ENCODE measurements at places on chromosomes 6 and 20. TPM values are rescaled to one million over a fixed set of nuclear protein-coding genes. Genes with fewer than 3 reads are reported as not detected.

DNA sequence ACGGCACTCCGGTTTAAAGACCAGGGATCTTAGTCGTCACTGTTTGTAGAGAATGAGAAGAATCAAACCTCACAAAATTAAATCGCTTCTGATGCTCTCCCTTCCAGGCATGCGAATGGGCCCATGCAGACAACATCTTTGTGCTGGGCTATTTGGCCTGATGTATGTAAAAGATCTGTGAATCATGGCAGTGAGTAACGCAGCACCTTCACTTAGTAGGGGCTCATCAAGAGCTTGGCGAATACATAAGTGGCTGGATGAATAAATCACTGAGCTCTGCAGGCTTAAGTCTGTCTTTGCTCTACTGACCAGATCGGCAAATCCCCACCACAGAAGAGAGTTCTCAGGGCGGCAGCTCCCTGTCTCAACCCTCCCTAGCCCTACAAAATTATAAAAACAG, 44.8 kb upstream of the AFDN start:
- DNase-seq, result no peak
- no peak overlapping the region for H3K27ac ChIP-seq
- H3K27me3 ChIP-seq, result 0 out of 2 replicates have a peak, but pooled peaks cover 3% of the 10 kb centered on the region
- H3K36me3 ChIP-seq, result no peaks in the 10 kb centered on the region
- peaks cover 10% of the 10 kb centered on the region for H3K4me1 ChIP-seq
- H3K4me3 ChIP-seq, result no peak overlapping the region

- no peak for DNase-seq
- no peak overlapping the region for H3K4me3 ChIP-seq
- no peaks in the 10 kb centered on the region for H3K36me3 ChIP-seq
- H3K27ac ChIP-seq, result no peak overlapping the region
- peaks cover 30% of the 10 kb centered on the region for H3K27me3 ChIP-seq
Measured at GRCh38 chr20:23547613-23548012, 20.7 kb downstream of the CST9L start.

The FAM210B gene
- total RNA-seq, result 21.4 TPM

DNA sequence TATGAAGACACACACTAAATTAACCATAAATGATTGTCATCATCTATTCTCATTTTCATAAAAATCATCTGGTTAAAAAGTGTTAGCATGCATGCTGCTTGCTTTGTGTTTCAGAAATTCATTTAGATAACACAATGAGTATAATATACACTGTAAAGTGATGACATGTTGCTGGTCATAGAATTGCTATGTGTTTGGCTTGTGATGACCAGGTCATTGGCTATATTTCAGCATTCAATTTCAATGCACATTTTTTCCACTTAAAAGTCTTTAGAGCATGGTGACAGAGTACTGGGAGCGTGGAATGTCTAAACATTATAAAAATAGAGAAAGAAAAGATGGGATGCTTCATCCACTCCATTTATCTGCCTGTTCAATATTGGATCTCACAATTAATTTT, 1291.1 kb upstream of the MAP3K7 start:
- H3K27me3 ChIP-seq, result no peaks in the 10 kb centered on the region
- H3K4me1 ChIP-seq, result no peaks in the 10 kb centered on the region
- H3K27ac ChIP-seq, result no peak overlapping the region

DNA sequence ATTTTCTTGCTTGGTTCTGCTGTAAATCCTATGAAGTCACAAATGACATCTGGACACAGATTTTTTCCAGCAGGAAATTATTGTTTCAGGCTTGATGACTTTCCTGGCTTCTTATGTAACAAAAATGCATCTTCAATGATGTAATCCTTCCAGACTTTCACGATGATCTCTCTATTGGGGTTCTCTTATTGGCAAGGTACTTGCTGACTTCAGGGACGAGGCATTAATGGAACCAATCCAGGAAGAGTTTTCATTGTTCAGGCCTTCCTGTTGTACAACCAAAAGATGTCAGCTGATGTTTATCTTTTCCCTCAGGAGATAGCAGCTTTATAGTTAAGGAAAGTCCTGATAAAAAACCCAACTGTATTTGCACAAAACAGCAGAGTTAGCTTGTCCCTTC, 118.5 kb upstream of the MMS22L start:
- H3K4me1 ChIP-seq, result no peaks in the 10 kb centered on the region
- no peak overlapping the region for H3K4me3 ChIP-seq
- H3K27ac ChIP-seq, result no peak overlapping the region
- no peaks in the 10 kb centered on the region for H3K27me3 ChIP-seq

- no peak overlapping the region for H3K4me3 ChIP-seq
- H3K36me3 ChIP-seq, result no peaks in the 10 kb centered on the region
- no peak overlapping the region for H3K27ac ChIP-seq
- H3K27me3 ChIP-seq, result no peaks in the 10 kb centered on the region
- no peaks in the 10 kb centered on the region for H3K4me1 ChIP-seq
Measured at GRCh38 chr6:89597988-89598387, 40.6 kb downstream of the LYRM2 start.

- H3K27ac ChIP-seq, result no peak overlapping the region
- no peaks in the 10 kb centered on the region for H3K27me3 ChIP-seq
Measured at GRCh38 chr6:74507649-74508048, 698.2 kb downstream of the COL12A1 start.

DNA sequence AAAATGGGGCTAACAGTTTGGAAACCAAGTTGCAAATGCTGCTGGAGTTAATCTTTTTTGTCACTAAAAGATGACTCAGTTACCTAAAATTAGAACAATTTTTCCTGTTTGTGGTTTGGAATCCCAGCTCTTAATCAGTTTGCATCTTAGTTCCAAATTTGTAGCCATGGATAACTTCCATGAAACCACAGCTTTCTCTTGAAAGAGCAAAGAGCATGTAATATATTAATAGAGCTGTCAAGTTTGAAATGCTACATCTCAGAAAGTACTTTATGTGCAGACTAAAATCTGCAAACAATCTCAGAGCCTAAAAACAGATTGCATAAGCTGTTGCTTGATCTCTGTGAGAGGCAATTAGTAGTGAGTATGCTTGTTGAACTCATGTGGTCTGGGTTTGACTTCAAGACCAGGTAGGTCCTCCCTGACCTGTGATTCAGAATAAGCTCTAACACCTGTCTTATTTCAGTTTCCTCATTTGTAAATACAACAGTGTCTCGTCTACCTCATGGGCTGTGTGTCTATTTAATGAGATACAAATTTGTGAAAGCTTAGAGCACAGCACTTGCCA, 23.5 kb downstream of the DHX35 start:
- H3K27ac ChIP-seq, result peak overlapping the region; percentile 80
- peaks cover 19% of the 10 kb centered on the region for H3K36me3 ChIP-seq
- peak overlapping the region; percentile 6 for H3K4me3 ChIP-seq

The FAXC gene
- 3.3 TPM for total RNA-seq

DNA sequence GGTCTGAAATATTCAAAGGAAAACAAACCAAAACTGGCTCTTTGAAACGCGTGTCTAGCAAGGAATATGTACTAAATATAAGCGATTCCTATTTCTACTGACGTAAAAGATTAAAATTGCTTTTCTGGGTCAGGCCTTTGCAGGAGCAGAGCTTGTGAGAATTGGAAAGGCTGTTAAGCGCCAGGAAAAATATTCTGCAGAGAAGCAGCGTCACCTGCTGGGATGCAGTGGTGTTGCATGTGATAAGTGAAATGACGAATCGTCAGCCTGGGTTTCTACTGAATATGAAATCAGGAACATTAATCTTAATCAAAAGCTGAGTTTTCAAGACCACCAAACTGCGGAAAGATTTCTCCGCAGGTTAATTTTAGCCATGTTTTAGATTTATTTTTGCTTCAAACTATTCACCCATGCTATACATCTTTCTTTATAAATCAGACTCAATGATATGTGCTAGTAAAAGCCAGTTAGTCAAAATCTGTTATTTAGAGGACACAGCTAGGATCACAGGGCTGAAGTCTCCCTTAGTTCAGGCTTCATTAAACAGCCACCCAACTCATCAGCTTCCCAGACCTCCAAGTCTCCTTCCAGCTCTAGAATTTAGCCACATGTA, 67.4 kb downstream of the ALDH8A1 start:
- no peaks in the 10 kb centered on the region for H3K27me3 ChIP-seq
- H3K4me3 ChIP-seq, result no peak overlapping the region
- no peaks in the 10 kb centered on the region for H3K4me1 ChIP-seq

DNA sequence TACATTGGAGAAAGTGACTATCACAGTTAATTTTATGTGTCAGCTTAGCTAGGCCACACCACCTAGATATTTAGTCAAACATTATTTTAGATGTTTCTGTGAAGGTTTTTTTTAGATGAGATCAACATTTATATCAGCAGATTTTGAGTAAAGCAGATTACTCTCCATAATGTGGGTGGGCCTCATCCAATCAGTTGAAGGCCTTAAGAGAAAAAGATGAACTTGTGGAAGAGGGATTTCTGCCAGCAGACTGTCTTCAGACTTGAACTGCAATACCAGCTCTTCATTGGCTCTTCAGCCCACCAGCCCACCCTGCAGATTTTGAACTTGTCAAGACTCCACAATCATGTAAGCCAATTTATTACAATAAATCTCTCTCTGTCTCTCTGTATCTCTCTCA, 25.1 kb upstream of the FBXO30 start:
- no peaks in the 10 kb centered on the region for H3K27me3 ChIP-seq
- DNase-seq, result no peak
- no peak overlapping the region for H3K27ac ChIP-seq
- no peak overlapping the region for H3K4me3 ChIP-seq

The BTBD9 gene
- 9.0 TPM for total RNA-seq

DNA sequence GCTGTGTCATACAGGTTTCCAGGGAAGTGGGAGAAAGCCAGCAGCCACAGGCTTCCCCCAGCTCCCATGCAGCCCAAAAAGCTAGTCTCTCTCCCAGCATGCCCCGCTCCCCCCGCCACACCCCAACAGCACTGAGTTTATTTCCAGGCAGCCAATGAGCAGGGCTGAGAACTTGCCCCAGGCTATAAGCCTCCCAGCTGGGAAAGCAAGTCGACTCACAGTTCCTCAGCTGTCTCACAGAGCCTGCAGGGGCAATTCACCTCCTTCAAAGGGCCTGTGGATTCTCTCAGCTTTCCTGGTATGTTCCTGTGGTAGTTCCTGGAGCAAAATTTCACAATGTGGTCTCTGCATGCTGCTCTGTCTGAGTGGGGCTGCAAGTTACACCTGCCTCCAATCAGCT, 34.2 kb downstream of the PAX1 start:
- no peak overlapping the region for H3K27ac ChIP-seq
- H3K36me3 ChIP-seq, result no peaks in the 10 kb centered on the region
- no peaks in the 10 kb centered on the region for H3K4me1 ChIP-seq

The NANP gene
- total RNA-seq, result 7.5 TPM

DNA sequence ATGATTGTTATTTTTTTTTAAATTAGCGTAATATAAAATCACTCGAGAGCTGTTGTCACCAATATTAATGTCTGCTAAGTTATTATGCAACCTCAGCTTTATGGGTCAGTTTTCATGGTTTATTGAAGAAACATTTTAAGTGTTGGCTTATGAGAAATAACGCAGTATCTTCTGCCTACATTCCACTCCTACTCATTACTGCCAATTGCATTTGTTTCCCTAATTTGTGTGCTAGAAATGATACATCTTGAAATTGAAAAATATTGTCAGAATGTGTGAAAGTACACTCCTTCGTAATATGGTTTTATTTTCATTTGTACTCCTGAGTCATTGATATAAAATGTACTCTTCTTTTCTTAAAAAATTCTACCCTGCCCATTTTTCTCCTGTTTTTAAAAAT, 333.3 kb upstream of the HSF2 start:
- no peaks in the 10 kb centered on the region for H3K36me3 ChIP-seq
- no peaks in the 10 kb centered on the region for H3K27me3 ChIP-seq
- no peak overlapping the region for H3K4me3 ChIP-seq
- no peak for DNase-seq
- H3K27ac ChIP-seq, result no peak overlapping the region

The HLA-C gene
- 305 TPM for total RNA-seq

DNA sequence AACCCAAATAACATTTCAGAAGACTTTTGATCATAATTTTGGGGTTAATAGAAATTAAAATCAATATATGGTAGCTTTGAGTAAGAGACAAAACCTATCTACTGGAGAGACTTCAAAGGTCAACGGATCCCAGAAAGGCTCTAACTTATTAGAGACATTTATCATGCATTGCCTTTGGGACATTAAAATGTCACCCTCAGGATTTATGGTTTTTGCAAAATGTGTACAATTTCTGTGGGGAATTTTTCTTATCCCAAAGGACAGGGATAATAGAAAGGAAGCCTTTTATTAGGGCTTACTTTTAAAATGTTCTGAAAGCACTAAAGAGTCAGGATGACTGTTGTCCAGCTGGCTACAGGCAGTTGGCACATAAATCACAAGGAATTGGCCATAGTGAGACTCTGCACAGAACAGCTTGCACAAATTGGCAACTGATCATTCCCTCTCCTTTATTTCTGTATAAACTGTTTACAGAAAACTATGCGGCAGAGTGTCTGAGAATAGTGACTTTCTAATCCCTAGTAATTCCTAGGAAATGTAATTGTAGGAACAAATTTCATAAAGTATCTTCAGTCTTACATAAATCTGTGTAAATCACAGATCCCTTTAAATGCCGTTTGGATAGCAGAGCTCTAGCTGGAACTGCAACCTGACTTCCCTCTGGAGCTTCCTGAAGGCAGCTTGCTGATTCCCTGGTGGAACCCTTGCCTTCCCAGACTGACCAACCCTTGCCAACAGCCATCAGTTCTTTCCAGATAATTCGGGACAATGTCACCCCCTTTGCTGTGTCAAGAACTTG, 201.1 kb upstream of the PREP start:
- no peaks in the 10 kb centered on the region for H3K27me3 ChIP-seq
- no peak overlapping the region for H3K4me3 ChIP-seq
- no peak overlapping the region for H3K27ac ChIP-seq

- H3K4me3 ChIP-seq, result no peak overlapping the region
- H3K36me3 ChIP-seq, result no peaks in the 10 kb centered on the region
- peak; percentile 75 for DNase-seq
- peak overlapping the region; percentile 54 for H3K27ac ChIP-seq
Measured at GRCh38 chr6:4008324-4009047, 70.5 kb downstream of the FAM217A start.

The EPPIN gene
- not detected for total RNA-seq

- H3K4me3 ChIP-seq, result no peak overlapping the region
- H3K27me3 ChIP-seq, result no peaks in the 10 kb centered on the region
- H3K36me3 ChIP-seq, result no peaks in the 10 kb centered on the region
- no peak overlapping the region for H3K27ac ChIP-seq
Measured at GRCh38 chr20:13259921-13260320, 38.8 kb downstream of the ISM1 start.

DNA sequence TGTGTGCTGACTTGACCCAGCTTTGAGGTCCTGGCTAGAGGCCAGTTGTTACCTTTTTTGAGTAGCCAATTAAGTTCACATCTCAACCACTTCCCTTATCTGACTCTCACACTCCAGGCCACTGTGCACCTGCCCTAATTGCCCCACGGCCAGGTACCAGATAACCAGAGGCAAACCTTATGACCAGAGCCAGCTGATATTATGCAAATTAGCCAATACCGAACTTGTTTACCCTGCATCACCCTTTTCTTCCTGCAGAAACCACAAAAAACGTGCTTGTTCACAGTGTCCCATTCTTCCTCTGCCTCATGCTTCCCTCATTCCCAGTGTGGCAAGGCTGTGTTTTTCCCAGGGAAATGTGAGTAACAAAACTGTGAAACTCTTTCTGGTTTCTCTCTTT, 89.3 kb downstream of the HTR1B start:
- DNase-seq, result no peak
- no peaks in the 10 kb centered on the region for H3K36me3 ChIP-seq
- no peak overlapping the region for H3K4me3 ChIP-seq
- no peak overlapping the region for H3K27ac ChIP-seq

The LTB gene
- 0.63 TPM for total RNA-seq
